ENCODE measurements at places on chromosomes 16 and 17. TPM values are rescaled to one million over a fixed set of nuclear protein-coding genes. Genes with fewer than 3 reads are reported as not detected.

DNA sequence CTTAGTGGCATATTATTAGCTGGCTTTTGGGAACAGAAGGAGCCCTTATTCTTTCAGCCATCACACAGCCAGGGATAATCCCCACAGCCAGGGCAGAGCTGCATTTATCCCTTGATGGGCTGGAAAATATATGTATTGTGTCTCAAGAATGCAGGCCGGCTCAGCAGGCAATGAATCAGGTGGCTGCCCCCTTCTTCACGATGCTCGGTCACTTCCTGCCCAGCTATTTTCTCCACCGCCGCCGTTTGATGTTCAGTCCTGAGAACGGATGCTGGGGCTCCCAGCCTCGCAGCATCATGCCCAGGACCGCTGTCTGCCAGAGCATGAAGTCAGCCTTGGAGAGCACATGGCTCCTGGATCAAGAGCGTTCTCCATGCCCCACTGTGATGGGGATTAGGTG lies 4.3 kb upstream of the MYH3 start:
- no peak for DNase-seq
- no peaks in the 10 kb centered on the region for H3K4me1 ChIP-seq
- no peak overlapping the region for H3K27ac ChIP-seq

DNA sequence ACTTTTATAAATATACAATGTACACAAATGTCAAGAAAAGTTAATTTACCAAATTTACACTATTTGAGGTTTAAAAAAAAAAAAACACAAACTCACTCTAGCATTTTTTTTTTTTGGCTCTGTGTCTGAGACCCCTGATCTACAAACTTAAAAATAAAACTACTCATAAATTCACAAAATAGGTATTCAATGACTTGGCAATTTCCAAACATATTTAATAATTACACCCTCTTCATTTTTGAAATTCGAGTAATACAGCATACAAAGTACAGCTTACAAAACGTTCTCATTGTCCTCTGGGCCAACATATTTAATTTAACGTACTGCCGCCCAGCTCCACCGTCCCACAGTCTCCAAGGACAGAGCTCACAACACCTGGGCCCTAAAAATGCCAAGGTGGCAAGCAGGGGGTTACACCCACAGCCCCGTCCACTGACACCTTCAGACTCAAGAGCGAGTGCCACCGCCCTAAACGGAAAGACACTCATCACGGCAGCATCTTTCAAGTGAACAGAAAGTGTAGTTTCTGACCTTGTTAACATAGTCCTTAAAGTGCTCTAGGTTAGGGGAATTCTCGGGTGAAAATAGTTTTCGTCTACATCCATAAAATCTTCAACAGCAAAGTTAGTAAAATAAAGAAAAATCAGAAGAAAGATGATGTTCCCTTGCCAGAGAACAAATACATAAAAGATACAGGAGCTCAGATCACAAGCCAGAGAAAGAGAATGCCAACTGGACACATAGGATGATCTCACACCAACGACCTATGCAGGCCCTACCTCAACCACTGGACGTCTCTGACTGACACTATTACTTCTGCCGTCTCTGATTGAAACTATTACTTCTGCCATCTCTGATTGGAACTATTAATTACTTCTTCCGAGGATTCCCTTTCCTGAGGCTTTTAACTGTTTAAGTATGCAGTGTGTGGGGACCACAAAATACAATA lies 4.2 kb downstream of the ADCY9 start:
- H3K36me3 ChIP-seq = no peaks in the 10 kb centered on the region
- DNase-seq = no peak
- no peaks in the 10 kb centered on the region for H3K27me3 ChIP-seq
- no peak overlapping the region for H3K4me3 ChIP-seq

GRCh38 chr17:7281953-7282751 lies 634 bp downstream of the SLC2A4 start:
- H3K4me3 ChIP-seq = peak overlapping the region; percentile 66
- no peak overlapping the region for H3K27ac ChIP-seq
- peak; percentile 8 for DNase-seq
- H3K36me3 ChIP-seq = no peaks in the 10 kb centered on the region
- H3K4me1 ChIP-seq = peaks cover 23% of the 10 kb centered on the region
- H3K27me3 ChIP-seq = no peaks in the 10 kb centered on the region

GRCh38 chr16:64751906-64752305 lies 370.0 kb downstream of the CDH11 start:
- no peak for DNase-seq
- no peak overlapping the region for H3K27ac ChIP-seq
- no peaks in the 10 kb centered on the region for H3K4me1 ChIP-seq
- no peak overlapping the region for H3K4me3 ChIP-seq
- H3K36me3 ChIP-seq = no peaks in the 10 kb centered on the region
- H3K27me3 ChIP-seq = no peaks in the 10 kb centered on the region

DNA sequence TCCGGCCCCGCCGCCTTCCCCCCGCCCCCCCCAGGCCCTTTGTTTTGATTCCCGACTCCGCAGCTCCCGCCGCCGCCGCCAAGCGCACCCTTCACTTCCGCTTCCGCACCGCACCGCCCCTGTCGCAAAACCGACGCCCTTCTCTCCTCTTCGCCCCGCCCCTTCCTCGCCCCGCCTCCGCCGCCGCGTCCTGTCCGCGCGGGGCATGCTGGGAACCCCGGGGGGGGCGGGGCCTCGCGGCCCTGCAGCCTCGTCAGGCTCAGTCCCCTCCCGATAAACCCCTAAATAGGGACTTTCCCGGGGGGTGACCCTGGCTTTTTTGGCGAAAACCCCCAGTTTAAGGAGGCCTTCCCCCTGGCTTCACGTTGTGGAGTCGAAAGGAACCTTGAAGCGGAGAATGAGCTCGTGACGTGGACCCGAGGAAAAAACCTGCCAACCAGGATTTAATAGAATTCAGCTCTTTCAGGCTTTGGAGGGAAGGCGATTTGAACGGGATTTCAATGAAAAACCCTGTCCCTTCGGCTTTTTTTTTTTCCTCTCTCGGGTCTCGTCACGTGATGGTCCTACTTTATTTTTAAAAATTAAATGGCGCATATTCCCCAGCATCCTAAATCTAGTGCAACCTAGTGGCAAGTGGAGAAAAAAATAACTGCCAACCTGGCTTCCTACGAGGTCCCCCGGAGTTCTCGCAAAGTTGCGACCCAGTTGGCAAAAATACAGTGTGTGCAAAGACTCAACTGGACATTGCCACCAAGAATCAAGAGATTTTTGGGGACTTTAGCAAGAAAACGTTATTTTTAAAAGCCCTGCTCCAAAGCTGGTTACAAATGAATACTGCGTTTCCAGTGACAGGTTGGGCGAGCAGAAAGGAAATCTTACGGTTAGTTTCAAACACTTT lies at the start of gene MARF1:
MARF1 (minus strand) TSS at position 107 of the 898 bp plus-strand sequence. CDS start 3,921 bp downstream, outside the sequence.
- no peaks in the 10 kb centered on the region for H3K27me3 ChIP-seq
- H3K4me1 ChIP-seq = peaks cover 48% of the 10 kb centered on the region
- DNase-seq = peak; percentile 98
- H3K36me3 ChIP-seq = peaks cover 5% of the 10 kb centered on the region
- peak within 1 kb of the TSS; percentile 100 for H3K4me3 ChIP-seq

- no peak overlapping the region for H3K27ac ChIP-seq
- no peaks in the 10 kb centered on the region for H3K27me3 ChIP-seq
- DNase-seq = no peak
- H3K4me1 ChIP-seq = no peaks in the 10 kb centered on the region
- no peaks in the 10 kb centered on the region for H3K36me3 ChIP-seq
Observed at GRCh38 chr17:58066401-58066800, 16.8 kb upstream of the DYNLL2 start.

- peaks cover 15% of the 10 kb centered on the region for H3K4me1 ChIP-seq
- H3K36me3 ChIP-seq = peaks cover 5% of the 10 kb centered on the region
- no peaks in the 10 kb centered on the region for H3K27me3 ChIP-seq
- DNase-seq = no peak
Observed at GRCh38 chr16:28213396-28213795, 1.6 kb upstream of the XPO6 start.

GRCh38 chr16:2242598-2242997 lies 6.4 kb downstream of the DNASE1L2 start:
- H3K4me3 ChIP-seq = no peak overlapping the region
- peaks cover 46% of the 10 kb centered on the region for H3K36me3 ChIP-seq
- no peak overlapping the region for H3K27ac ChIP-seq
- no peaks in the 10 kb centered on the region for H3K4me1 ChIP-seq
- no peaks in the 10 kb centered on the region for H3K27me3 ChIP-seq

DNA sequence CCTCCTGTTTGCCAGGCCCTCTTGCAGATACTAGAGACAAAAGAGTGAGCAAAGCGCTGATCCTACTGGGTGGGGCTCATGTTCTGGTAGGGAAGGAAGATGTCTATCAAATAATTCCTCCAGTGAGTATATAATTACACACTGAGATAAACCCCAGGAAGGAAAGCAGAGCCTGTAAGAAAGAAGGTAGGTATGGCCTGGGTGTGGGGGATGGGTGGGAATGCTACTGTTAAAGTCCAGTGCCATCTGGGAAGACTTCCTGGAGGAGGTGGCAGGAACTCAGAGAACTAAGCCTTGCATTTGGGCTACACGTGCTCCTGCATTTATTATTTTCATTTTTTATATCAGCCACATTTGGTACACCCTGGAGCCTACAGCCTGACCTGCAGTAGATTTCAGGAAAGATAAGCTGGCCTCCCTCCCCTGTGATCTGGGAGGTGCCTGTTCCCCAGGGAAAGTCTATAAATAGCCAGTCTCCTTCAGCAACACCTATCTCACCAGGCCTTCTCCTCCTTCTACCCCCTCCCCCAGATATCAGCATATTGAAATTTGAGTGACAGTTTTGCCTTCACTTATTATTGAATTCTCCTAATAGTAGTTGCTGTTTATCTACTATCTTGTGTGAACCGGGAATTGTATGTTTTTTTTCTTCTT lies 11.5 kb downstream of the ATP2C2 start:
- no peak overlapping the region for H3K4me3 ChIP-seq
- H3K36me3 ChIP-seq = no peaks in the 10 kb centered on the region
- H3K27me3 ChIP-seq = no peaks in the 10 kb centered on the region
- H3K4me1 ChIP-seq = no peaks in the 10 kb centered on the region

DNA sequence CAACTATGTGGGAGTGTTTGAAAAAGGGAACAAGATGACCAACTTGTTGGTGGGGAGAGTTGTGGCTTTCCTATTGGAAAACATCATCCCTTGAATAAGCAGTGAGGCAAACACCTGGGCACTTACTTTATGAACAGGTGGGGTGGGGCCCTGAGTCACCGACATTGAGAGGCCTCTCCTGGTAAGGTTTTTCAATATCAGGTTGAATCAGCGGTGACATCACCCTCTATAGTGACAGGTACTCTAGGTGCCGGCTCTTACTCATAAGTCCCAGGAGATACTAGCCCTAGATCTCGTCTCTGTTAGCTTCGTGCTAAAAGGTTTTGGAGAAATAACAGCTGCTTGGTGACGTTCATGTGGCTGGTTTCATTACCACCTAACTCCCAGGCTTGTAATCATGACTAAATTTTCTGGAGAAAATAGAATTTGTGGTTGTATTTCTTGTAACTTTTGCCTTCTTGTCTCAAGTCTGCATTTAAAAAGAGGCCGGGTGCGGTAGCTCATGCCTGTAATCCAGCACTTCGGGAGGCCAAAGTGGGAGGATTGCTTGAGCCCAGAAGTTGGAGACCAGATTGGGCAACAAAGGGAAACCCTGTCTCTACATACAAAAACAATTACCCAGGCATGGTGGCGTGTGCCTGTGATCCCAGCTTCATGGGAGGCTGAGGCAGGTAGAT lies 19.3 kb downstream of the CDH1 start:
- no peak for DNase-seq
- H3K27ac ChIP-seq = no peak overlapping the region
- no peak overlapping the region for H3K4me3 ChIP-seq
- no peaks in the 10 kb centered on the region for H3K27me3 ChIP-seq

GRCh38 chr16:87918866-87919680 lies 17.3 kb downstream of the CA5A start:
- H3K36me3 ChIP-seq = no peaks in the 10 kb centered on the region
- H3K4me1 ChIP-seq = no peaks in the 10 kb centered on the region
- H3K27ac ChIP-seq = no peak overlapping the region
- H3K4me3 ChIP-seq = no peak overlapping the region

The AMDHD2 gene
- polyA plus RNA-seq = 22.5 TPM

The KLHL10 gene
- not detected for polyA plus RNA-seq

The KRTAP3-1 gene
- not detected for polyA plus RNA-seq

The KRT33A gene
- polyA plus RNA-seq = not detected

The PLXDC1 gene
- 19.3 TPM for polyA plus RNA-seq
